Activated T-cell treated with anti-CD3 and anti-CD28 coated beads, Interleukin-2, amount 50 U/mL, for 48 hours (primary cell): ENCODE measurements at places on chromosomes 13 and 19.

DNA sequence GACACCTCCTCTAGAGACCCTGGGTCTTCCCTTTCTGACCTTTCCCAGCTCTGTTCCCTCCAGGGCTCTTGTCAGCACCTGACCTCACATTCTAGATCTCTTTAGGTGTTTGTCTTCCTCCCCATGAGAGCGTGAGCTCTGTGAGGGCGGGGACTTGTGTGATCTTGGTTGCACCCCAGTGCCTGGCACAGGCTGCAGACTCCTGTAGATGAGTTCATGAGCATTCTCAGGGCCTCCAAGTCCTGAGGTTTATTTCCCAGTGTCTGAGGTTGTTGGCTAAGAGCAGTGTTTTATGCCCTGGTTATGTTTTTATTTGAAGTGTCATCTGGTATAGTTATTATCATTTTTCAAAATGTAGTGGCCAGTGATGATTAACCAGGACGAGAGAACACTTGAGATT, 596 bp downstream of the CEACAM4 start:
- no peak for DNase-seq

GRCh38 chr13:48576448-48577010, 43.6 kb upstream of the RCBTB2 start:
- no peak for DNase-seq

DNA sequence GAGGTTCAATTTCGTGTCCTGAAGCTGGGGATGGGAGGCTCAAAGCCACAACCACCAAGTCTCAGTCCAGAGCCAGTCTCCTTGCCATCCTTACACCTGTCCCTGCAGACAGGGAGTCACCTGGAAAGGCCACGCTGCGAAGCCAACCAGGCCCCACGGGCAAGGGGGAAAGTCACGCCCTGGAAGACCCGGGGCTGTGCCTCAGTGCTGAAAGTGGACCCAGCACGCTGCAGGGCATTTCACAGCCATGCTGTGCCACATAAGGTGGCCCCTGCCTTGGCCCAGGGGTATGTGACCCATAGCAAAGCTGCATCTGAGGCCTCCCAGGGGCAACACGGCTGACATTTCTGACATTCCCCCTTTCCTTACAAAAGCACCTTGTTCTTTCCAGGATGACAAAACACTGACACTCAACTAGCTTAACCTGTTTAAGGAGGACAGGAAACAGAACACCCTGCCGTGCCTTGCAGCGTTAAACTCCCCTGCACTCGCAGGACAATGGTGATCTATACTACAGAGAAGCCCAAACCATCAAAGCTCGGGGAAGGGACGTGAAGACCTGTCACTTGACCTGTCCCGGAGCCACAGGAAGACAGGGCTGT, 14.8 kb downstream of the CHERP start:
- no peak for DNase-seq

DNA sequence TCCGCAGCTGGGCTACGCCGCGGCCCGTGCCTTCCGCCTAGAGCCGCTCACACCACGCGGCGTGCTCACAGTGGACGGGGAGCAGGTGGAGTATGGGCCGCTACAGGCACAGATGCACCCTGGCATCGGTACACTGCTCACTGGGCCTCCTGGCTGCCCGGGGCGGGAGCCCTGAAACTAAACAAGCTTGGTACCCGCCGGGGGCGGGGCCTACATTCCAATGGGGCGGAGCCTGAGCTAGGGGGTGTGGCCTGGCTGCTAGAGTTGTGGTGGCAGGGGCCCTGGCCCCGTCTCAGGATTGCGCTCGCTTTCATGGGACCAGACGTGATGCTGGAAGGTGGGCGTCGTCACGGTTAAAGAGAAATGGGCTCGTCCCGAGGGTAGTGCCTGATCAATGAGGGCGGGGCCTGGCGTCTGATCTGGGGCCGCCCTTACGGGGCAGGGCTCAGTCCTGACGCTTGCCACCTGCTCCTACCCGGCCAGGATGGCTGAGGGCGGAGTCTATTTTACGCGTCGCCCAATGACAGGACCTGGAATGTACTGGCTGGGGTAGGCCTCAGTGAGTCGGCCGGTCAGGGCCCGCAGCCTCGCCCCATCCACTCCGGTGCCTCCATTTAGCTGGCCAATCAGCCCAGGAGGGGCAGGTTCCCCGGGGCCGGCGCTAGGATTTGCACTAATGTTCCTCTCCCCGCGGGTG, 7.4 kb downstream of the DBP start:
- DNase-seq, result peak; percentile 65

GRCh38 chr19:20423381-20424197, 142.0 kb downstream of the ZNF737 start:
- peak; percentile 50 for DNase-seq

DNA sequence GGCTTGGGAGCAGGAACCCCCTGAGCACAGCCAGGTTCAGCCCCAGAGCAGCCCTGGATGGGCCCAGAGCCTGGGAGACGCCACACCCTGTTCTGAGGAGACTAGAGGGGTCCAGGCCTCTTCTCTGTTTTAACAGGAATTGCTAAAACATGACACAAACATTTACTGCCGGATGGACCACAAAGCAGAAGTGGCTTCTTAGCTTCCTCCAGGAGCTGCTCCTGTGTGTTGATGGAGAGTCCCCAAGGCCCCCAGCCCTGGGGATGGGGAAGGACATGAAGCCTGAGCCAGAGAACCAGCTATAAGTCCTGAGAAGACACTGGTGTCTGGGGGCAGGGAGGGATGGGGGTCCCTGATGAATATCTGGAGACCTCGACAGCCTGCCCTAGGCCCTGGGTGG, 14.6 kb downstream of the CEACAM3 start:
- DNase-seq, result no peak

GRCh38 chr13:51697181-51697580, 106.8 kb downstream of the DHRS12 start:
- no peak for DNase-seq

DNA sequence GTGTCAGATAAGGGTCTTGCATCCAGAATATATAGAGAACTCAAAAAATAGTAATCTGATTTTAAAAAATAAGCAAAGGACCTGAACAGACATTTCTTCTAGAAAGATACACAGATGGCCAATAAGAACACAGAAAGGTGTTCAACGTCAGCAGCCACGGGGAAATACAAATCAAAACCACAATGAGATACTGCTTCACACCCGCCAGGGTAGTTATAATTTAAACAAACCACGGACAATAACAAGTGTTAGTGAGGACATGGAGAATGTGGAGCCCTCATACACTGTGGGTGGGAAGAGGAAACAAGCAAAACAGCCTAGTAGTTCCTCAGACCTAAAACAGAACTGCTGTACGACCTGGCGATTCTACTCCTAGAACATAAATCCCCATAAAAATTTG, 26.7 kb upstream of the NAPA start:
- no peak for DNase-seq

DNA sequence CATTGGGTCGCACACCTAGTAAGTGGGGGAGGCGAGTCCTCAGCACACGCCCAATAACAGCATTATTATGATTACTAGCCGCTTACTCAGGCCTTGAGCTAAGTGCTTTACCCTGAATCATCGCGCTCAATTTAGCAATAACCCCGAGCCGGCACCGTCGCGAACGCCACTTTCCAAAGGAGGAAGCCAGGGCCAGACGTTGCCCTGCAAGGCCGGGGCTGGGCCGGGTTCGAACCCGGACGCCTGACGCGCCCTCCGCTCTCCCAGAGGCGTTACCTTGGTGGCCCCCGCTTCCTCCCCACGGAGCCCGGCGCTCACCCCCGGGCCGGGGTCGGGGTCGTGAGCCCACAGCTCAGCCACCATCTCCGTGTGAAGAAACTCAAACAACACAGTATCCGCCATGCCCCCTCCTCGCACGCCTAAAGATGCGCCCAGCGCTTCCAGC, at the start of gene TRAPPC6A:
Gene TRAPPC6A (minus strand): TSS at position 421 of the 445 bp plus-strand sequence. CDS start 19 bp downstream, at position 402.
- DNase-seq, result no peak

- DNase-seq, result no peak
Measured at GRCh38 chr13:42735010-42735409, 46.4 kb upstream of the FAM216B start.
